ENCODE measurements at places on chromosomes 2 and 18. TPM values are rescaled to one million over a fixed set of nuclear protein-coding genes. Genes with fewer than 3 reads are reported as not detected.

LRRTM4 gene
- total RNA-seq: not detected

MOGAT1 gene
- not detected for total RNA-seq

EGR4 gene
- not detected for total RNA-seq

SLC66A2 gene
- total RNA-seq: 34.7 TPM

UXS1 gene
- total RNA-seq: 27.4 TPM

TSPYL6 gene
- total RNA-seq: not detected

AMER3 gene
- total RNA-seq: not detected

ALPG gene
- not detected for total RNA-seq

DNMT3A gene
- 13.5 TPM for total RNA-seq

LINC00305 gene
- total RNA-seq: not detected

MROH2A gene
- under 0.01 TPM for total RNA-seq

LHCGR gene
- not detected for total RNA-seq

RAB17 gene
- total RNA-seq: 0.28 TPM

TGOLN2 gene
- 109 TPM for total RNA-seq

GKN1 gene
- not detected for total RNA-seq

CNGA3 gene
- not detected for total RNA-seq

CFAP65 gene
- total RNA-seq: not detected

SP140L gene
- 7.1 TPM for total RNA-seq

CHRND gene
- total RNA-seq: not detected

ELOA2 gene
- total RNA-seq: not detected

MSGN1 gene
- total RNA-seq: not detected

LYG2 gene
- total RNA-seq: not detected

EFR3B gene
- 1.4 TPM for total RNA-seq

SERPINB12 gene
- total RNA-seq: not detected

PDCL3 gene
- 10.2 TPM for total RNA-seq

BOLL gene
- not detected for total RNA-seq

CABYR gene
- total RNA-seq: 3.6 TPM

PCARE gene
- not detected for total RNA-seq

GALNT13 gene
- 17.2 TPM for total RNA-seq

ORC4 gene
- 23.2 TPM for total RNA-seq

LOXL3 gene
- 57.5 TPM for total RNA-seq

CCL20 gene
- 0.28 TPM for total RNA-seq

SIGLEC15 gene
- 0.14 TPM for total RNA-seq

SLC30A3 gene
- total RNA-seq: under 0.01 TPM

GAL3ST2 gene
- 0.18 TPM for total RNA-seq

POMC gene
- total RNA-seq: 0.57 TPM

ZC3H6 gene
- total RNA-seq: 3.4 TPM

LIMS4 gene
- 1.1 TPM for total RNA-seq

ANKRD30BL gene
- total RNA-seq: not detected

UBE2E3 gene
- 31.9 TPM for total RNA-seq

AKAIN1 gene
- not detected for total RNA-seq

MTIF2 gene
- total RNA-seq: 54.8 TPM

Data from smooth muscle cell of bladder (primary cell).